SK-MEL-5 (cell line): ENCODE measurements at places on chromosomes 7 and 10. TPM values are rescaled to one million over a fixed set of nuclear protein-coding genes. Genes with fewer than 3 reads are reported as not detected.

The SPDYE6 gene
- total RNA-seq: not detected in 2 replicates

The ZNF12 gene
- total RNA-seq: 44.9 and 56.1 TPM in 2 replicates

The FAM20C gene
- total RNA-seq: not detected in 2 replicates

The ANKRD2 gene
- not detected in 2 replicates for total RNA-seq

The WNT8B gene
- total RNA-seq: not detected in 2 replicates

The ARMC3 gene
- 0.32 TPM in 1 of 2 replicates, not detected in the other for total RNA-seq

The VAX1 gene
- 1.1 and 1.3 TPM in 2 replicates for total RNA-seq

The MCM10 gene
- 11.6 and 12.5 TPM in 2 replicates for total RNA-seq

DNA sequence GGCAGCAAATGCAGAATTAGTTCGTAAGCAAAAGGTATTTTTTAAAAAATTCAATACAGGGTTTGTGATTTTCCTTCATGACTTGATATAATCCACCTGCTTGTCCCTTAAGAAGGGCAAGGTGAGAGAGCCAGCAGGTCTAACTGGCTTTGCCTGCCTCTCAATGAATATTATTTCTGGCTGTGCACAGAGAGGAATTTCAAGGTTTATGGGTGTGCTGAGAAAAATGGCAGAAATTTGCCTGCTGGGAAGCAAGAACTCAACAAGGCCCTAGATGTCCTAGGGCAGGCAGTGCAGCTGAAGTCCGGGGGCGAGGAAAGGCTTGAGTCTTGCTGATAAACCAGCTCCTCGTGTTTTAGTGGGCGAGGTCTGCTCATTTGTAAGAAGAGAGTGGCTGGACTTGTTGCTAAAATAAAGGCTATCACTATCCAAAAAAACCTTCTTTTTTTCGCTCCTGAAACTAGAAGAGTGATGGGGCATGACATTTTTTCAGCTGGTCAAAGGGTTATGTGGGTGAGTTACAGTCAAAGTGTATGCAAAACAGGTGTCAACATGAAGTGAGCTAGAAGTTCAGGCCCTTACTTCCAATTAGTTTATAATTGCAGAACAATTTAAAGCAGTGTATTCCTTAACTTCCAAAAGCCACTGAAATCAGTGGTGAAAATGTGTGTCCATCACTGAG lies 385.8 kb upstream of the KLF6 start:
- no peak for DNase-seq

DNA sequence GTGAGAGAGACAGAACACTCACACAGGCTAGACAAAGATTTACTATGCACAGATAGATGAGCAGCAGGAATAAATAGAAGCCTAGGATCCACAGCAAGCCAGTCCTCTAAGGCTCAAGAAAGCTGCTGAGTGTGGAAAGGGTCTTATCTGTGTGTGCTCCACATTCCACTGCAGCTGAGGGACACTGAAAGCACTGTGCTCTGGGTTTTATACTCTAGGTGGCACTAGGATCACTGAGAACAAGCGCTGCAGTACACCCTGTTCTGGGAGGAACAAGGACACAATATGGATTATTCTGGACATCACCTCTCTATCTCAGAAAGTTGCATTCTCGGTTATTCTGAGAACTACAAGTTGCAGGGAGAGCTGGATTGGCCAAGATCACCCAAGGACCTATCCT lies 4.9 kb upstream of the KLHL7 start:
- DNase-seq: peak; percentile 81

DNA sequence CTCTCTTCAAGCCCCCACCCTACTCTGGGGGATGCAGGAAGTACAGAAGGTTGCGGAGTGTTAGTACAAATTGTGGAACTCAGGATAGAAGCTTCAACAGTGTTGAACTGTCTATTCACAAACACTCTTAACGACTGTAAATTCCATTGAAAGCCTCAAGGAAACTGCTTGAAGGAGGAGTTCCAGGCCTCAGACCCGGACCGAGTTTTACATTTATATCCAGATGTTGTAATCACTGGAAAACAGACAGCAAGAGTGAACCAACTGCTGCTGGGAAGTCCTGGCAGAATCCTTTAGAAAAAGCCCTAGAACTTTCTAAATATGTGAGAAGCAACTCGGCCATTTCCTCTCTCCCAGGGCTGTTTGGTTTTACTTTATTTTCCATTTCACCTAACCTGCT lies 84.1 kb upstream of the LRRC18 start:
- DNase-seq: no peak

- DNase-seq: no peak
These were observed 27.1 kb downstream of the LMTK2 start for GRCh38 chr7:98133621-98134303.

DNA sequence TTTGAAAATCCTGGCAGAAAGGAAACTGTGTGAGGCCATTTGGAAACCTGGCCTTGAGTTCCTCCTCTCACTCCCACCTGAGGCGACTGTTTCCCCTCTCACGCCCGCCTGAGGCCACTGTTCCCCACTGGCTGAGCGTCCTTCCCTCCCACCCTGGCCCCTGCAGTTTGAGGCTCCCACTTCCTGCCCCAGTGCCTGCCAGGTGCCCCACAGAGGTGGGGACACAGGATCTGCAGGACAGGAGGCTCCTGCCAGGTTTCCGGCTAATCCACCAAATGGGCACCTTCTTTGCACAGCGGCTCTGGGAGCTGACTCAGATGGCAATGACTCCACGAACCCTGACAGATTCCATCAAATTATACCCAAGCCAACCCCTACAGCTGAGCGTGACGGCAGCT lies 24.3 kb upstream of the LARP4B start:
- DNase-seq: no peak

DNA sequence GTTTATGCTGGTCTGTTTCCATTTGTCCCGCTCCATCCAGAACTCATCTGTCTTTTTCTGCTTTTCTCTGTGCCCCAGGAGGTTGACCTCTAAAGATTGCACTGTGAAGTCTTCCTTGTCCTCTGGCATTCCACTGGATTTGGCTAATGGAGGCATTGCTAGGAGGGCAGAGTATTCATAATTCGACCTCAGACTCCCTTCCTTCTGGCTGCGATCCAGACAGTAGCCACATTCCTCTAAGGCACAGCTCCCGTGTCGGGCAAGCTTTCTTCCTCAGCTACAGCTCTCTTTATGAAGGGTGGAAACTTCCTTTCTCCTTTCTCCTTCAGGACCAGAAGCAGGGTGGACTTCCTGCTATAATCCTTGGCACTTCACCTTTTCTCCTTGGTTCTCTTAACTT lies 175.9 kb downstream of the BAMBI start:
- peak; percentile 45 for DNase-seq

DNA sequence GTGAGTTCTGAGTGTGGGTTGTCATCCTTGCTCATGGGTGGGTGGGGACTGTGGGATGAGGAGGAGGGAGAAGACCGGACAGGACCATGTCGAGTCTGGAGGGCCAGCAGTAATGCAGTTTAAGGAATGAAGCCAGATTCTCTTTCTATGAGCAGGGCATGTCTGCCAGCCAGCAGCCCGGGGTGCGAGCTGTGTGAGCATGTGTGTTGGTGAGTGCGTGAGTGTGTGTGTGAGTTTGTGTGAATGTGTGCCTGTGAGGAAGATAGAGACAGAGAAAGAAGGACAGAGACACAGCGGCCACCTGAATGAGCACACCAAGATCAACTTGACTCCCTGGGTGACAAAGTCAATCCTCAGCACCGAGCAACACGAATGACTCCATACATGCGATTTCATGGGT lies 52.3 kb downstream of the ADARB2 start:
- no peak for DNase-seq

GRCh38 chr7:96188591-96188991 lies 133.3 kb downstream of the SLC25A13 start:
- no peak for DNase-seq

- no peak for DNase-seq
These were observed 425.0 kb downstream of the KCNMA1 start for GRCh38 chr10:77212632-77213031.

GRCh38 chr7:135317676-135318325 lies 84.2 kb downstream of the STRA8 start:
- no peak for DNase-seq
